HepG2 (cell line): ENCODE measurements at places on chromosomes 16 and 17. TPM values are rescaled to one million over a fixed set of nuclear protein-coding genes. Genes with fewer than 3 reads are reported as not detected.
A peak's percentile ranks its signal among the peaks of the same experiment; 100 is the strongest.

CASKIN1 gene
- total RNA-seq = 1.2 and 1.4 TPM in 2 replicates

DNA sequence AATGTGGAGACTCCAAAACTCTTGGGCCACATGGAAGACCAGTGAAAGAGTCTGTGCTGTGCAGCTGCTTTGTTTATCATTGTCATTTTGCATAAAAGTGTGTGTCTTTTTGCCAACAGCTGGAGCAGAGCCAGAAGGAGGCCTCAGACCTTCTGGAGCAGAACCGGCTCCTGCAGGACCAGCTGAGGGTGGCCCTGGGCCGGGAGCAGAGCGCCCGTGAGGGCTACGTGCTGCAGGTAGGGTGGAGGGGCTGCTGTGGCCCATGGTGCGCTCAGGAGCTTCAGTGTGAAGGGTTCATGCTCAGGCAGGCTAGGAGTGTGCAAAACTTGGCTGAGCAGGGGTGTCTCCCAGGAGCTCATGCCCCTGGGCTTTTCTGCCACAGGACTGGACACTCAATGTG is 45.0 kb downstream of the PLD6 start:
- DNase-seq = no peak

- DNase-seq = no peak
Measured at GRCh38 chr17:44998646-44999045, 30.5 kb upstream of the C1QL1 start.

GRCh38 chr16:84940670-84941551 is 70.4 kb downstream of the ZDHHC7 start:
- no peak for DNase-seq

- peak; percentile 17 for DNase-seq
Measured at GRCh38 chr16:53666786-53667415, 36.8 kb downstream of the RPGRIP1L start.

CCDC78 gene
- 0.53 TPM in 1 of 2 replicates, not detected in the other for total RNA-seq

PPY gene
- not detected in 2 replicates for total RNA-seq

CDRT15L2 gene
- total RNA-seq = not detected in 2 replicates

DNA sequence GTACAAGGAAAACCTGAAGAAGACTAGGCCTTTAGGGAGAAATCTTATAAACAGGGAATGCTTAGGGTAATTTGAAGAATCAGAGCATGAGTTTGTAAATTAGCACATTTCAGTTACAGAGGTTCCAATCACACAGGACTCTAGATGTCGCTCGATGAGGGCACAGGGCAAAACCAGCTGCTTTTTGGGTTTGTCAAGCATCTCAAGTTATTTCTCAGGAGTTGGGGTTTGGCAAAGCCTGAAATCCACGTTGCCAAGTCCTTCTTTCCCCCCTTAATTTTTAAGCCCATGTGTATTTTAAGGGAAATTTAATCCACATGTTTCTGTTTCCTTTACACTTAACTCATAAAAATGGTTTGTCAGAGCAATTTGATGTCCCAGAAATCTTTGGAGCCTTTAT is 146.9 kb downstream of the ANKFN1 start:
- no peak for DNase-seq

MMD gene
- total RNA-seq = 121 and 137 TPM in 2 replicates

SCNN1B gene
- total RNA-seq = not detected in 2 replicates

GRCh38 chr16:1533443-1533951 is at the start of gene TMEM204:
TMEM204 (plus strand) TSS chr16:1533666; CDS start chr16:1534276, 610 bp downstream.
- DNase-seq = no peak

MRPL38 gene
- total RNA-seq = 88.8 and 125 TPM in 2 replicates

GFAP gene
- 0.11 and 0.35 TPM in 2 replicates for total RNA-seq

TNFRSF13B gene
- not detected in 2 replicates for total RNA-seq

DNA sequence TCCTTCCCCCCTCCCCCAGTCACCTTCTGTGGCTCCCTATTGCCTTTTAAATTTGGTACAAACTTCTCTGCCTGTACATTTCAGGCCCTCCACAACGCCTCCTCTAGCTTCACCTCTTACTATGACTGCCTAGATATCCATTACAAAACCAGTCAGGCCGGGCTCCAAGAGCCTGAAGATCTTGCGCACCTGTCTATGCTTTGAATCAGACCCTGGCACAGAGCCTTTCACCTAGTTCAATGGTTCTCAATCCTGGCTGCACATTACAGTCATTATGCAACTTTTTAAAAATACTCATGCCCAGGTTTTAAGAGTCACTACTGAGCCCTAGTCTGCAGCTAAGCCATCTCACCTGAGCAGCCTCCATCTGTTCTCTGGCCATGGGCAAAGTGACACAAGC is 1.6 kb upstream of the GAS7 start:
- no peak for DNase-seq

GRCh38 chr17:1119924-1120323 is 59.9 kb downstream of the ABR start:
- no peak for DNase-seq

MMP2 gene
- 0.29 and 0.31 TPM in 2 replicates for total RNA-seq

GRCh38 chr16:77500934-77501664 is 66.3 kb upstream of the ADAMTS18 start:
- DNase-seq = no peak

DNA sequence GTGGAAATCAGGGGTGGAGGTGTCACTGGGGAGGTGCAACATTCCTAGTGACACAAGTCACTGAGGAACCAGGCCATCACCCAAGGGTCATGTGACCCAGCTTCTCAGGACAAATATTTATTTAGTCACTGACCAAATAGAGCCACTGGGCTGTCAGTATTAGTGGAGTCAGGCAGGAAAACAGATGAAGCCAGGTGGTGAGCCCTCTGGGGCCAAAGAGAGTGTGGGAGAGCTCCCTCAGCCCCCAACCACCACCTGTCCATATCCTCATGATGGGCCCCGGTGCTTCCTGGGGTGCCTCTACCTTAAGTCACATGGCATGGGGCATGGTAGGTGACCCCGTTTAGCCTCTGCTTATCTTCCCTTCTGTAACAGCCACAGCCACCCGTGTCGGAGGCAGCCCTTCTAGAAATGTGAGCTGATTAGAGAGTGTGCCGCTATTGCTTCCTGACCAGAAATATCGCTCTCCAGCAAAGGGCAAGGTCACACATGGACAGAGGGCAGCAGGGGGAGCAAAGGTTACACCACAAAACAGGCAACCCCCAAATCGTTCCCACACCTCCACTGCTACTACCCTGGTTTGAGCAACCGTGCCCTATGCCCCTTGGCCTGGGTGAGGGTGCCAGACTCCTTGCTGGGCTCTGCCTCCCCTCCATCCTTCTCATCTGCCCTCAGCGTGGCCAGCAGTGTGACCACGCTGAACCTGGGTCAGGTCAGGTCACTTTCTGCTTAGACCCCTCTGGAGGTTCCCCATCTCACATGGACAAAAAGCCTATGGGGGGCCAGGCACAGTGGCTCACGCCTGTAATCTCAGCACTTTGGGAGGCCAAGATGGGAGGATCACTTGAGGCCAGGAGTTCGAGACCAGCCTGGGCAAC is 8.6 kb upstream of the AKTIP start:
- peak; percentile 98 for DNase-seq

DNA sequence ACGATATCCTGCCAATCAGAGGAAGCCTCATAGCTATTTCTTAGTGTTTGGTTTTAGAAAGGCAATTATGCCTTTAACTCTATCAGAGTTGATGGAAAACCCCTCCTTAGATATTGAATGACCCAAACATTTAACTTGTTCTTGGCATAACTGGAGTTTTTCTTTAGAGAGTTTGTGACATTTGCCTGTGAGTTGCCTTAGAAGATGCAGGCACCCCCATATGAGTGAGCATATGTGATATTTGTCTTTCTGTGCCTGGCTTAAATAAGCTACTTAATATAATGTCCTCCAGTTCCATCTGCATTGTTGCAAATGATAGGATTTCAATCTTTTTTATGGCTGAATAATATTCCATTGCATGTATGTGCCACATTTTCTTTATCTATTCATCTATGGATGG is 19.6 kb upstream of the B4GALNT2 start:
- DNase-seq = no peak

DNA sequence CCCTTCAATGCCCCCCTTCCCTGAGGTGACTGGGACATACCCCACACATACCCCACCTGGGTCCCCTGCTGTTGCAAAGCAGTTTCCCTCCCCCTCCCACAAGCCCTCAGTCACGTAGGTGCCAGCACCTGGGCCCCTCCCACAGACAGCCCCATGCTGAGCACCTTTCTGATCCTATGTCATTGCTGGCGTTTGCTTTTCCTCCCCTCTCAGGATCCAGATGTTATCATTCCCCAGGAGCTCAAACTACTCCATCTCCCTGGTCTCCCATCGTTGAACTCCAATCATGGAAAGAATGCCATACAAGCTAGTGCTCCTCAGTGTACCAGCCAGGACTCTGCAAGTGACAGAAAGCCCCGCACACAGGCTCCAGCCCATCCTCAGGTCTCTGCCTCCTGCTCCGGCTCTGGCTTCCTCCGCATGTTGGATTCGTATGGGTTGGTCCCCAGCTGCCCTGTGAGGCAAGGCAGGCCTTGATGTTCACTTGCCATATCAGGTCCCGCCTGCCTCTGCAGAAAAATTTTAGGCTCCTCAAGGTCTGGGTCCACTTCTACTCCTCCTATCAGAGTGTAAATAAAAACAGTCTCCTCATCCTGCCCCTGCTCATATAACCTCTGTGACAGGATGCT is 31.4 kb upstream of the MED9 start:
- DNase-seq = no peak

DNA sequence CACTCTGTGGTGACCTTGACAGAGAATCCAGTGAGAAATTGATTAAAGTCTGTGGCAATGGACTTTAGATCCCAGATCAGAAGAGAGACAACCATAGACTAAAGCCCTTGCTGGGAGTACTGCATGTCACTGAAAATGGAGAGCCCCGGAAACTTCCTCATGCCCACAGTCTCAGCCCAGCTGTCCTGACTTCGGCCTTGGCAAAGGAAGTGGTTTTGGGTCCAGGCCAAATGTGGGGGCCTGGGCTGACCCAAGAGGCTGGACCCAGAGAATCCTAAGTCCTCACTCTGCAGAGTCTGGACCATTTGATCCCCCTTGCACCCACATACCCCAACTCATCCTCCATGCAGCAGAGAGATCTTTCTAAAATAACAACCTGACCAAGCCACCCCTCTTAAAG is 4.7 kb upstream of the BEAN1 start:
- no peak for DNase-seq

- DNase-seq = no peak
Measured at GRCh38 chr17:28899212-28899815, 1.8 kb upstream of the FLOT2 start.

DNA sequence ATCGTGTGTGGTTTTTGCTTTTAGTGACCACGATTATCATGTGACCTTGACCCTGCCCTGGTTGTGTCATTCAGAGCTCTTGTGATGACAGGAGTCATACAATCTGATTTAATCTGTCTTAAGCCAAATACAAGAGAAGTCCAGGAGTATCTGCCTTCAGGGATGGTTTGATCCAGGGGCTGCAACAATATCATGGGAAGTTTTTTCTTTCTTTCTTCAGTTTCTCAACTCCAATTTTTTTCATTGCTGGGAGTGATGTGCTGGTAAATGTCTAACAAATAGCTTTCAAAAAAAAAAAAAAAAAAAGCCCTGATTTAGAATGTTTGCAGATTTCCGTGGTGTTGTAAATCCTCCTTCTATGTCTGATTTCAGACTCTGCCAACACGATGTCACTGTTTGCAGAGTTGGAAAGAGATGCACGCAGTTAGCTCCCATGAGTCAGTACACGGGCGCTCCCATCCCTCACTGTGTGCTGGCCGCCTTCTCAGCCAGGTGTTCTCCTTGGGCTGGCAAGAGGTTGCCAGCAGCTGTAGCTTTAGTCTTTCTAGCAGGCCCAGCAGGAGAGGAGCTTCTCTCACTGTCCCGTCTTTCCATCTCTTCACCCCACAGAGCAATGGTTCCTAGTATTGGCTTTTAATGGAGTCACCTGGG is 229.7 kb downstream of the SNX29 start:
- DNase-seq = no peak

DNA sequence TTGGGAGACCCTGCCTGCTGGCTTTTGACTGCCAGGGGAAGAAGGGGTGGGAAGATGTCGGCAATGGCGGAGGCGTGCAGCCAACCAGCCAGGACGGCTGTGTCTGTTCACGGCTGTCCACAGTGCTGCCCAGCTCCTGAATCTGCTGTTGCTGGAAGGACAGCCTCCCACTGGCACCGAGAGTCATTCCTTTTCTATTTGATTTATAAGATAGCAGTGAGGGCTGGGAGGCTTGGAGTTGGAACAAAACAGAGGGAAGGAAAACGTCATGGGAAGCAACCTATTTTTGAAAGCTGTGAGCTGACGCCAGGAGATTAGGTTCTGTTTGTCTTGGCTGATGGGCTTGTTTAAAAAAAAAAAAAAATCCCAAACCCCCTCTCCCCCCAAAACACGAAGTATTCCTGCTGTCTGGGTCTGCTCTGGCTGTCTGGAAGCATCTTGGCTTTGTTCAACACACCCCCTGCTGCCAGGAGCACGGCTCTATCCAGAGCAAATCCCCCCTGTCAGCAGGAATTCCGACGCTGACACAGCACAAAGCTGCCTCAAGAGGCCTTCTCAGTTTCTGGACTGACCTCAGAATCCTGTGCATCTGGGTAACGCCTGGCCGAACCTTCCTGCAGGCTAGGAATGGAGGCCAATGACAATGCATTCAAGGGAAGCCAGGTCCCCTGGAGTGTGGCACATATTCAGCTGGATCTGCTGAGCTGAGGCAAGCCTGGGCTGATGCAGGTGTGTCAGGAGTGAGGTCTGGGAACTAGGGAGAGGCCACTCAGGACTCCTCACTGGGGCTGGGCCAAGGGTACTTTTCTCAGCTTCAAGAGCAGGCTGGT is 41.0 kb upstream of the SREBF1 start:
- DNase-seq = no peak

- DNase-seq = peak; percentile 54
Measured at GRCh38 chr17:17568772-17569195, 22.7 kb downstream of the PEMT start.

CLEC10A gene
- not detected in 2 replicates for total RNA-seq

DNA sequence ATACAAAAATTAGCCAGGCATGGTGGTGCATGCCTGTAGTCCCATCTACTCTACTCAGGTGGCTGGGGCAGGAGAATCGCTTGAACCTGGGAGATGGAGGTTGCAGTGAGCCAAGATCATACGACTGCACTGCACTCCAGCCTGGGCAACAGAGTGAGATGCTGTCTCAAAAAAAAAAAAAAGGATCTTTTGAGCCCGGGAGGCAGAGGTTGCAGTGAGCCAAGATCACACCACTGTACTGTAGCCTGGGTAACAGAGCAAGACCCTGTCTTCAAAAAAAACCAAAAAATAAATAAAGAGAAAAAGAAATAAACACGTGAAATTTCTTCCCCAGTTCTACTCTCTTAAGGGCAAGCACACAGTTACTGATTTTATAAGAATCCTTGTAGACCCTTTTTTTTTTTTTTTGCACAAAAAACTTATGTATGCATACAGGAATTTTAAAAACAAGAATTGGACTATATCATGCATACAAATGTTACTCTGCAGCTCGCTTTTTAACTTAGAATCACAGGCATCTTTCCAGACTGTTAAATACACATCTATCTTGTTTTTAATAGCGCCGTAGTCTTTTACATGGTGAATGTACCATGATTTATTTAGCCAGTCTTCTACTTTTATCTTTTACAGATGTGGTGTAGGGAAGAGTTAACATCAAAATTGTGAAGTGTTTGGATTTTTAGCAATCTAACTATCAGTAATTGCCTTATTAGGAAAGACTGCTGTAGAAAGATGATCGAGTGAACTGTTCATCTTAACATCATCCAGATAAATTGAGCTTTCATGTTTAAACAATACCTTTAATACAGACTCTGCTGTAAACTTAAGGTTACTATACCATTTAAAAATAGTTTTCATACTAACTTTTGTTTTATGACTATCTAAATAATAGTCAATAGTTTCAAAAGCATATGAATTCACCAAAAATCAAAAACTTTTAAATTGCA is 14.6 kb downstream of the CDH3 start:
- no peak for DNase-seq

WFIKKN1 gene
- total RNA-seq = 2.4 and 4.9 TPM in 2 replicates

FBXW10 gene
- total RNA-seq = 0.04 TPM in 1 of 2 replicates, not detected in the other

GRCh38 chr17:55116440-55116914 is 147.9 kb downstream of the STXBP4 start:
- peak; percentile 58 for DNase-seq
